ENCODE measurements at places on chromosomes 12 and 14. TPM values are rescaled to one million over a fixed set of nuclear protein-coding genes. Genes with fewer than 3 reads are reported as not detected.

DNA sequence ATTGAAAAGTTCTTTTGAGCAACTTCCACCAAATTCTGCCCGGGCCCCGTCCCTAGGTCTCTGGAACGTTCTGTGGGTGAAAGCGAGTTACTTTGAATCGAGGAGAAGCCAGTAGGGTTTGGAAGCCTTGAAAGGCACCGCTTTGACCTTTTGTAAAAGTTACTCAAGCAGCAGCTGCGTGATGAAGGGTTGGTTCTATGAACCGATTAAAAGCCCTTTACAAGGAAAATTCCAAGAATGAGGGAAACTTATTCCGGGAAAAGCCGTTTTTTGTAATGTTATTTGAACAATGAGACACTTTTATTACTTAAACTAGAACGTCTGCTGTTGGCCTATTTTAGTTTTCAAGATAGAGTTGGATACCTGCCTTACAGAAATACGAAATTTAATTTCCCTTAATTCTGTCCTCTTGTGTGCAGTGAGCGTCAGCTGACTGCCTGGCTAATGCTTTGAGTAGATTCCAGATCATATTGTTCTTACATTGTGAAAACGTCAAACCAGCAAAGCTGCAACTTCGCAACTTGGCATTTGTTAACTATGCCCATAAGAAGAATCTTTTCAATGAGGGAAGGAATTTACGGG, 906 bp downstream of the LARP4 start:
- DNase-seq = no peak

The SLC7A7 gene
- 0.78 TPM for total RNA-seq

DNA sequence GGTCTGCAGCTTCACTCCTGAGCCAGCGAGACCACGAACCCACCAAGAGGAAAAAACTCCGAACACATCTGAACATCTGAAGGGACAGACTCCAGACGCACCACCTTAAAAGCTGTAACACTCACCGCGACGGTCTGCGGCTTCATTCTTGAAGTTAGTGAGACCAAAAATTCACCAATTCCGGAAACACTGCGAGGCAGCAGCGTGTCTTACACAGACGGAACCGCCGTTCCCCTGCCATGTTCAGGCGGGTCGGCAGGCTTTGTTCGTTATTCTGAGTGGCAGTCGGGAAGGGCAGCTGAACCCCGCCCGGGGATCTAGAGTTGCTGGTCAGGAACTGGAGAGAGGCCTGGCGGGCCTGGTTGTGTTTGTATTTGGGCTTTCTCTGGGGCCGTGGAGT, 20.3 kb upstream of the LPCAT3 start:
- no peak for DNase-seq

The CLEC1B gene
- not detected for total RNA-seq

The SLC10A1 gene
- total RNA-seq = not detected

GRCh38 chr14:75518625-75519024, 3.6 kb upstream of the BATF start:
- DNase-seq = peak; percentile 61

- no peak for DNase-seq
These were observed 258.4 kb downstream of the PPFIA2 start for GRCh38 chr12:81500788-81501187.
